ENCODE measurements at places on chromosomes 13 and 19. TPM values are rescaled to one million over a fixed set of nuclear protein-coding genes. Genes with fewer than 3 reads are reported as not detected.

The KASH5 gene
- total RNA-seq = not detected

The SIGLECL1 gene
- not detected for total RNA-seq

The KIR2DL3 gene
- not detected for total RNA-seq

The ERFL gene
- total RNA-seq = 0.14 TPM

- DNase-seq = no peak
- peaks cover 12% of the 10 kb centered on the region for H3K36me3 ChIP-seq
- peak overlapping the region; percentile 50 for H3K27ac ChIP-seq
These were observed 62.9 kb upstream of the MCF2L start for GRCh38 chr13:112905990-112906641.

GRCh38 chr13:47252627-47253026 lies 355.8 kb upstream of the HTR2A start:
- no peak overlapping the region for H3K4me3 ChIP-seq
- H3K27me3 ChIP-seq = no peaks in the 10 kb centered on the region
- H3K36me3 ChIP-seq = no peaks in the 10 kb centered on the region
- no peak overlapping the region for H3K27ac ChIP-seq
- peaks cover 4% of the 10 kb centered on the region for H3K4me1 ChIP-seq

GRCh38 chr13:38647312-38647711 lies 39.6 kb upstream of the FREM2 start:
- H3K4me3 ChIP-seq = no peak overlapping the region
- DNase-seq = no peak
- no peaks in the 10 kb centered on the region for H3K36me3 ChIP-seq
- H3K4me1 ChIP-seq = no peaks in the 10 kb centered on the region

All from neural crest cell (in vitro differentiated cells).